Hepatocyte (in vitro differentiated cells): ENCODE measurements at places on chromosomes 5 and 9. TPM values are rescaled to one million over a fixed set of nuclear protein-coding genes. Genes with fewer than 3 reads are reported as not detected.

GRCh38 chr9:89667726-89668125 lies 62.9 kb downstream of the GADD45G start:
- peak; percentile 57 for DNase-seq

The SLC35D2 gene
- 68.0 and 87.5 TPM in 2 replicates for polyA plus RNA-seq

The FBP2 gene
- polyA plus RNA-seq, result 0.30 and 0.74 TPM in 2 replicates

GRCh38 chr5:41863871-41864486 lies 6.2 kb downstream of the OXCT1 start:
- no peak for DNase-seq

- peak; percentile 66 for DNase-seq
Observed at GRCh38 chr9:125538092-125538473, 168.9 kb downstream of the MAPKAP1 start.

The CARTPT gene
- 0.57 TPM in 1 of 2 replicates, not detected in the other for polyA plus RNA-seq

DNA sequence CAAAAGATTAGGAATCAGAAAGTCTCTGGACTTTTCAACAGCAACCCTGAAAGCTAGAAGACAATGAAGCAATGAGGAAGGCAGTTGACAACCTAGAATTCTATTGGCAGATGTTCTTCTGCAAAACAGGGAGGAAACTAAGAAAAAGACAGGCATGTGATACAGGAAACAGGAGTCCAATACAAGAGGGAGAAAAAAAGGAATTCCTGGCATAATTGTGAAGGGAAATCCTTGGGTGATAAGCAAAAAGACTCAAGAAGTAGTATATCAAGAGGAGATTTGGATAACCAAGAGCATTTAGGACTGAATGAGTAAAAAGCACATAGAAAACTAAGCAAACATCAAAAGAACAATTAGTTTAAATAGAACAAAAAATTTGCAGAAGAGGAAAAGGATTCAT lies 58.6 kb downstream of the LPAR1 start:
- DNase-seq, result no peak

DNA sequence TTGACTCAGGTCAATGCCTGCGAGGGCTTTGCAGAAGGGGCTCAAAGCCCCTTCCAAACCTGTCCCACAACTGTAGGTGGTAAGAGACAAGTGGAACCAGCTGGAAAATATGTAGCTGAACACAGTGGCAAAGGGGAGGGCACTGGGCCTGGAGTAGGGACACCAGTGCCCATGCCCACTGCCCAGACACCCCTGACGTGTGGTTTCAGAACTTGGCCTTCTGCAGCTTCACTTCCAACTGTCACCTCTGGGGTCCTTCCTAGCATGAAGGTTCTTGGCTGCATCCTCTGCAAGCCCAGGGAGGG lies 233.1 kb upstream of the IRX1 start:
- DNase-seq, result no peak

GRCh38 chr5:122439645-122440044 lies 127.6 kb downstream of the SNCAIP start:
- no peak for DNase-seq

- no peak for DNase-seq
Observed at GRCh38 chr5:1762883-1763547, 36.6 kb downstream of the MRPL36 start.

The LCNL1 gene
- polyA plus RNA-seq, result 0.47 and 2.2 TPM in 2 replicates

- DNase-seq, result no peak
Observed at GRCh38 chr5:1026700-1027621, 18.4 kb downstream of the NKD2 start.

The IRX4 gene
- polyA plus RNA-seq, result not detected in 2 replicates

The GOLM1 gene
- polyA plus RNA-seq, result 152 and 164 TPM in 2 replicates

DNA sequence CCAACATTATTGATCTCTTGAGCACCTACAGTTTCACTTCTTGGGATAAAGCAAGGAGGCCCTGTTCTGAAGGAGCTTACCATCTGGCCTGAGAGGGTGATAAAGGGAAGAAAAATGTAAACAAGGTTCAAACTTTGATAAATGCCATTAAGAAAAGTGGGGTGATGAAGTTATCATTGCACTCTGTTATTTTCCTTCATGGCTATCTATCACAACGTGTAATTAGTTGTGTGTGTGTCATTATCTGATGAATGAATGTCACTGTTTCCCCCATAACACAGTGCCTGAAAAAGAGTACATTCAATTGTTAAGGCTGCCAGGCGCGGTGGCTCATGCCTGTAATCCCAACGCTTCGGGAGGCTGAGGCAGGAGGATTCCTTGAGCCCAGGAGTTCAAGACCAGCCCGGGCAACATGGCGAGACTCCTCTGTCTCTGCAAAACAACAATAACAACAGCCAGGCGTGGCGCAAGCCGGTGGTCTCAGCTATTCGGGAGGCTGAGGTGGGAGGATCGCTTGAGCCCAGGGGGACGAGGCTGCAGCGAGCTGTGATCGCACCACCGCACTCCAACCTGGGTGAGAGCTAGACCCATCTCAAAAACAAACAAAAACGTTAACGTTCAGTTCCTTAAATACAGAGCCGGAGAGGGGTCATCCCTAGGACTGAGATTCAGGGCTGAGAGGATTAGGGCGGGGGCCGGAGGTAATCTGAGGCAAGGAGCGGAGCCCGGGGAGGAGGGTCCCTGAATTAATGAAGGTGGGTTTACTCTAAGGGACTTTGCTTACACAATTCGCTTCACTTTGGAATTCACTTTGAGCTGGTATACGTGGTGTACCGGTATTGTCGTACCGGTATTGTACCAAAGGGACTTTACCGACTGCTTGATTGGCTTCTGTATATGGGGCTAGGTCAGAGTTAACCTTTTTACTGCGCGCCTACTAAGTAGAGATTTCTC lies 917 bp downstream of the NHP2 start:
- DNase-seq, result no peak

The PDLIM4 gene
- 102 and 125 TPM in 2 replicates for polyA plus RNA-seq

- peak; percentile 66 for DNase-seq
Observed at GRCh38 chr5:144205141-144205551, 34.5 kb downstream of the KCTD16 start.

The NPR2 gene
- 12.2 and 14.4 TPM in 2 replicates for polyA plus RNA-seq

GRCh38 chr5:115317320-115317719 lies 20.9 kb upstream of the CCDC112 start:
- no peak for DNase-seq

The FBP1 gene
- polyA plus RNA-seq, result 38.4 and 65.3 TPM in 2 replicates

The PCDHB11 gene
- polyA plus RNA-seq, result 1.2 and 1.8 TPM in 2 replicates

DNA sequence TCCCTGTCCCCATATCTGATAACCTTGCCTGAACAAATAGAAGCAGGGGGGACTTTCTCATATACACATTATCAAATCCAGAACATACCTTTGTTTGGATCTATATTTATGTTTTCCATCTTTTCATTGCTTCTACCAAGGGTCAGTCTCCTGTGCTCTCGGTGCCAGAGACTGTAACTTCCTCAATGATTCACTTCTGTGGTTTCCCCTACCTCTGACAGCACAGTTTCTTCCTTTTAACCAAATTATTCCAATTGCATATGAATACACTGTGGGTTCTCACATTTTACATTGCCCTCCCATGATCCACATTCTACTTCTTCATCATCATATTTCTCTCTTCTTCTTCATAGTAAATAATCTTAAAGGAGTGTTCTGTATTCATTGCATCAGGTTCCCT lies 32.2 kb downstream of the NMUR2 start:
- DNase-seq, result no peak

DNA sequence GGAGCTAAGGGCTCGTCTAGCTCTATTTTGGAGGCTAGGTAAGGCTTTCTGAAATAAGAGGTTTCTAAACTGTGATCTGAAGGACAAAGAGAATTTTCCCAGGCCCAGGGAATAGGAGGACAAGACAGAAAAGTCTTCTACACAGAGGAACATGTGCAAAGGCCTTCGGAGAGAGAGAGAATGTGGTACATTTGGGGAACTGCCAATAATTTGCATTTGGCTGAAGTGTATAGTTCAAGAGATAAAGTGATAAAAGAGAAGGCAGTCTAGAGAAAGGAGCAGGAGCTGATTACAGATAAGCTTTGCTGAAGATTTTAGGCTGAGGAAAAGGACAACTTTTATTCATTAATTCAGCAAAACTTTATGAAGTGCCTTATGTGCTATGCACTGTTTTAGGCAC lies 214.4 kb upstream of the ELL2 start:
- DNase-seq, result no peak

GRCh38 chr9:1298046-1298445 lies 247.9 kb downstream of the DMRT2 start:
- DNase-seq, result no peak

DNA sequence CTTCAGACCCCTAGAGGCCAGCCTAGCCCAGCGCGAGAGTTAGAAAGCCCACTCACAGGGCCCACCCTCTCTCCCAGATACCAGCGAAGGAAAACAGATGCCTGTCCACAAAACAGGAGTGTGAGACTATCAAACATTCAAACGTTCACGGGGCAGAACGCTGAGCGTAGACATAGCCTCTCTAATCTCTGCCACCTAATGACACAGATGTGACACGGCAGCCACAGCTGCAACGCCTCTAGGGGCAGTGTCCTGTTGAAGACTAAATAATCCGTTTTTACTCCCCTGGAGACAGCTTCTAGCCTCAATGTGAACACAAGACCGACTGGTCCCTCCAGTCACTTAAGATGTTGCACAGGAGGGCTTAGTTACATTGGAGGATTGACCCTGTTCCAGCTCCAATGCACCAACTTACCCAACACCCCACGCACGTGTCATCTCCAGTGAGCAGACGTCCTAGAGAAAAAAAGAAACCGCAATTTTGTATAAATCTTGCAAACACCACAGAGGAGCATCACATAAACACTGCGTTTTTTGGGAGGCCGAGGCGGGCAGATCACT lies 14.3 kb downstream of the DIPK1B start:
- DNase-seq, result peak; percentile 72

DNA sequence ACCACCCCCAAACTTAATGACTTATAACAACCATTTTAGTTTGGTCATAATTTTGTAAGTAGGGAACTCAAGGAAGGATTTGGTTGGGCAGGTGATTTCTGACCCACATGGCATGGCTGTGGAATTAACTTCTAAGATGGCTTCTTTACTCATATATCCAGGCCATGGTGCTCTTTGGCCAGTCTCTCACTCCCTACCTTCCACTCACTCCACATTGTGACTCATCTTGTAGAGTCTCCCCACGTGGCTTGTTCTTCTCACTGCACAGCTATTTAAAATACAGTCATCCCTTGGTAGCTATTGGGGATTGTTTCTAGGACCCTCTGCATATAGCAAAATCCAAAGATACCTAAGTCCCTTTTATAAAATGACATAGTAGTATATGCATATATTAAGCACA lies 76.6 kb upstream of the MAST4 start:
- DNase-seq, result no peak

DNA sequence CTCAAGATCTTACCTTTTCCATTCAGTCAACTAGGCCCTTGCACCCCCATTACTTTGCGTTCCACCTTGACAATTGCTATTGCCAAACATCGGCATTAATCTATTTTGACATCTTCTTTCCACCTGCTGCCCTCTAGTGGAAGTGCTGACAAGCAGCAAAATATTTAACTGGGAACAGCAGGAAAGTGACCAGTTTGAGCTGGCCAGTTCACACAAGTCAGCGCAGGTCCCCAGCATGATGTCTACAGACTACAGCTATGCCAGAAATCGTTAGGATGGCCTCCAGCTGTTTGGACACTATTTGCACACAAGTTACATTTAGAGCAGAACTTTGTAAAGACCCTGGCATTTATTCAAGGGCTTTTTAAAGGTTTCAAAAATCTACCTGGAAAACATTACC lies 160.1 kb downstream of the GHR start:
- DNase-seq, result peak; percentile 80

GRCh38 chr9:130714586-130715110 lies 21.1 kb downstream of the EXOSC2 start:
- no peak for DNase-seq

DNA sequence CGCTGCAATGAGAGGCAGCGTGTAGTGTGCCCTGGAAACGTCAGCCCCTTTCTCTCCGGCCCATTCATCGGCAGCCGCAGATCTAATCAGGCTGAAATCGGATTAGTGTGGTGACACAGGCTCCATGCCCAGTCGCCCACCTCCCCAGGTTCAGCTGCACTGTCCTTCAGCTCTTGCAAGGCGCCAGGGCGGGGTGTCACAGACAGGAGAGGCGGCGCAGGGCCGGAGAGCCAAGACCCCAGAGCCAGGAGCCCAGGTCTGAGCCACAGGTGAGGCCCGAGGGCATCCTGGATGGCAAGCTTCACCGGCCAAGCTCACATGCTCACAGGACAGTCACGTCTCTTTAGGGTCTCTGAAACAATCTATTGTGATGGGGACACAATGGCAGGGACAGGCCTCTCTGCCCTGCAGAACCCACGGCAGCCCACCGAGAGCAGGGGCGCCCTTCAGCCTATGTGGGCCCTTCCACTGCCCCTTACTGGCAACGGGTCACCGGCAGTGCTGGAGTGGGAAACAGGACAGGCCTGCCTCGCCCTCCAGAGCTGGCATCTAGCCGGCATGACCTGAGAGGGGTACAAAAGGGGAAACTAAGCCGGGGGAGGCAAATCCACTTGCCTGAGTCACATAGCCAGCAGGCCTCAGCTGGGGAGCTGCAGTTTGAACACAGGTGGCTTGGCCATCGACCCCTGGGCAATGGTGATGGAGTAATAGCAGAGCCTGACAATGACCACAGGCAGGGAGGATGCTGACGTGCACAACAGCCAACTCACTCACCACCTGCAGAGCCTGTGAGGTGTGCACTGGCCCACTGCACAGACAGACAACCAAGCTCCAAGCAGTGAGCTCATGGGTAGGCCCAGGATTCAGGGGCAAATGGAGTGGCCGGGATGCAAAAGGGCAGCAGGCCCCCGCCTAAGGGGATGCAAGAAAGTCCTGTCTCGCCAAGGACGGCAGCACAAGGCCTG lies 48.1 kb downstream of the VAV2 start:
- DNase-seq, result no peak

DNA sequence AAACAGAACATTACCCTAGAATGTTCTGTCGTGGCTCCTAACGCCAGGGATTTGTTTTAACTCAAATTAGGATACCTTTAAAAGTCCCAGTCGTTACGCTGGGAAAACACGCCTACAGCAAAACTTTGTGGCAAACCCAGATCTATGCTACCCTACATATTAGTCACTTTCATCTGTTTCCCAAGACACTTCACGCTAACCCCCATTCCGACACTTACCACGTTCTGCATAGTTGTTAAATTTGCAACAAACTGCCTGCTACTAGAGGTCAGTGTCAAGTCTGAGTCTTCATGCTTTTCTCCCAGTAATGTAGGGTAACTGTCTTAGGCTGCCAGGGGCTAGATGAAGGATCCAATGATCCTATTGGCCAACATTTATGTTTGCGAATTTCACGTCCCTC lies 140.3 kb downstream of the RASEF start:
- no peak for DNase-seq

GRCh38 chr9:96491880-96492525 lies 42.0 kb downstream of the HABP4 start:
- no peak for DNase-seq
